ENCODE measurements at places on chromosomes 2 and 18.

GRCh38 chr2:119108186-119108585 lies 50.4 kb downstream of the C1QL2 start:
- no peak for DNase-seq

- DNase-seq, result no peak
These were observed 29.6 kb downstream of the TFCP2L1 start for GRCh38 chr2:121255358-121255757.

DNA sequence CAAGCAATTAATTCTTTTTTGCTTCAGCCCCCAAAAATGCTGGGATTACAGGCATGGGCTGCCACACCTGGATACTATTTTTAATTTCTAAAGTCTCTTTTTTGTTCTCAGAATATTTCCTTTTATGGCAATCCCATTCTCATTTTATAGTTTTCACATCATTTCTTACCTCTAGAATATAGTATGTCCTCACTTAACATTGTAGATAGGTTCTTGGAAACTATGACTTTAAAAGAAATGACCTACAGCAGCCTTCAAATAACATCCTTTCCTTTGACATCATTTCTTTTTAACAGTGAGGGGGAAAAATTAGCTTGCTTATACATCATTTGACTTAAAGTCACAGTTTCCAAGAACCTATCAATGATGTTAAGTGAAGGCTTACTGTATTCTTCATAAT lies 31.6 kb downstream of the RBBP8 start:
- DNase-seq, result no peak

DNA sequence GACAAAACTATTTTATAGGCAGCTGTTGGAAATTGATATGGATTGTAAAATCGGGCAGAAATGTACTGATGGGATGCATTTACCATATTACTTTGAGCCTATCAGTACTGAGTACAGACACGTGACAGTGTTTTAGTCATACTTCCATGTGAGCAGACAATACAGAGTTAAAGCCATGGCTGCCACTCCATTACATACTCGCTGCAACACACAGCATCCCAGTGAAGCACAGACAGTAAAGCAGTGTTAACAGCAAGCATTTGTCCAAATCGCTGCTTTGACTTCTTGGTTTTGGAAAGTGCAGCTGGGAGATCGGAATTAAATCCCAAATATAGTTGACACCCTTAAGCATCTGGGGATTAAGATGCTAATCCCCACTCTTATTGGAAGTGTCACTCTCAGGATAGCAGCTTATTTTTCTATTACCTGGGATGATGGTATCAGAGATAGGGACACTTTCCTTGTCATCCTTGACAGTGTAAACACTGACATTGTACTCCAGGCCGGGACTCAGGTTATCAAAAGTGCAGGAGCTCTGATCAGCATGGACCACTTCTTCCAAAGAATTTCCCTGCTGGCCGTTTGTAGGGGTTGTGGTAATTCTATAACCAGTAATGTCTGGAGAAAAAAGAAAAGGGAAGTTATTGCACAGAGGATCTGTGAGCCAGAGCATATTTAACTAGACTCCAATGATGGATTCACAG lies 41.6 kb downstream of the FN1 start:
- no peak for DNase-seq

DNA sequence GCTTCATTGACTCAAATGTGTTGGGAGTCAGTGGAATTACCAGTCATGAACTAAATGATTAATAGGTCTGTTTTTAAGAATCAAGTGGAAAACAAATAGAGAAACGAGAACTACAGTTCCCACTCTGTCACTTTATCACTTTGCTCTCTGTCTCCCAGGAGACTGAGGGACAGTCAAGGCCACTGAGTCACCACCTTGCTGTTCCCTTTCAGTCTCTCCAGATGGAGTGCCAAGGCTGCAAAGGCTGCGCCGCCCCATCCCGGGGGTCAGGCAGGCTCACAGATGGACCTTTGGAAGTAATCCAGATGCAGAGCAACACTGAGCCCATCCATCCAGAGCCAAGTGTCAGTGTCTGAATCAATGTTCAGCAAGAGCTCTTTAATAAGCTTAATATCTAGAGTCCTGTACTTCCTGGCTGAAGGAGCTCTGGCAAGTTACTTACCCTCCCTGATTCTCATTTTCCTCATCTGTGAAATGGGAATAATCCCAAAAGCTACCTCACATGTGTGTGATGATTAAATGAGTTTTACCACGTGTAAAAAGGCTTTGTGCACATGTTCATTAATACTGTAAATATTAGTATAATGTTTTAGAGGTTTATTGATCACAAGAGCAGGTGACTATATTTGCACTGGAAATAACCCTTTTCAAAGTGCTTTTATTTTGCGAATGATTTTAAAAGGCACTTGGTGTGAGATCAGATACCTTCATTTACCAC lies 43.0 kb upstream of the EFEMP1 start:
- no peak for DNase-seq

DNA sequence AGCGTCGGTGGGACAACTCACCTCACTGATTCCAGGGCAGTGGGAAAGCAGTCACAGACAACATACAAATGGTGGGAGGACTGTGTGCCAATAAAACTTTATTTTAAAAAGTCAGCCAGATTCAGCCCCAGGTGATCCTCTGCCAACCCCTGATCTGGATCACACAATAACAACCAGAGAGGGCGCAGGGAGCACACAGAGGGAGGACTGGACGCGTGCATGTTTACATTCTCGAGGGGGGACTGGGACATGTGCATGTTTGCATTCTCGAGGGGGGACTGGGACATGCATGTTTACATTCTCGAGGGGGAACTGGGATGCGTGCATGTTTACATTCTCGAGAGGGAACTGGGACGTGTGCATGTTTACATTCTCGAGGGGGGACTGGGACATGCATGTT lies 209.5 kb downstream of the NDUFA10 start:
- DNase-seq, result no peak

- no peak for DNase-seq
These were observed 38.6 kb downstream of the ALPK2 start for GRCh38 chr18:58590254-58590653.
